ENCODE measurements at places on chromosomes 4 and X.

GRCh38 chrX:80237072-80237471 is 183.2 kb upstream of the TENT5D start:
- DNase-seq: no peak

DNA sequence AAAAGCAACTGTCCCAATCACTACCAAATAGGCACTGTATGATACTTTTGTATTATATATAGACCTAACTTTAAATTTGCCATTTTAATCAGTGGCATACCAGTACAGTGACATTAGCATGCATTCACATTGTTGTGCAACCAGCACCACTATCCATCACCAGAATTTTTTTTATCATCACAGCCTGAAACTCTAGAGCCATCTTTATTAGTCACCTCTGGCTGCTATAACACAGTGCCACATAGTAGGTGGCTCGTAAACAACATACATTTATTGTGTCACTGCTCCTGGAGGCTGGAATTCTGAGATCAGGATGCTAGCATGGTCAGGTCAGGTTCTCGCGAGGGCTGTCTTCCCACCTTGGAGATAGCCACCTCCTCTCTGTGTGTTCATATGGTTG is 188.4 kb upstream of the GALNT7 start:
- DNase-seq: no peak

DNA sequence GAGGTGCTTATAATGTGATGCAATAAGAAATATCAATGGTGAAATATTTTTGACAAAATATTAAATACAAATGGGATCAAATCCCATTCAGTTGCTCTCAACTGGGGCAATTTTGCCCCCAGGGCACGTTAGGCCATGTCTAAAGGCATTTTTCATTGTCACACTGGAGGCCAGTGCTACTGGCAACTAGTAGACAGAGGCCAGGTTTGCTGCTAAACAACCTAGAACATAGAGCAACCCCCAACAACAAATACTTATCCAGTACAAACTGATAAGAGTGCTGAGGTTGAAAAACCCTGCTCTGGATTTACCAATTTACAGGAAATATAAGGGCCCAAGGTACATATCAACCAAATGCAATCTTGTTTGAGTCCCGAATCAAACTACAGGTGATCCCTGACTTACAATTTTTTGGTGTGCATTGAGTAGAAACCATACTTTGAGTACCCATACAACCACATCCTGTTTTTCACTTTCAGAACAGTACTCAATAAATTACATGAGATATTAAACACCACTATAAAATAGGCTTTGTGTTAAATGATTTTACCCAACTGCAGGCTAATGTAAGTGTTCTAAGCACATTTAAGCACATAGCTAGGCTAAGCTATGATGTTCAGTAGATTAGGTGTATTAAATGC is 237.5 kb downstream of the HNRNPD start:
- no peak for DNase-seq

DNA sequence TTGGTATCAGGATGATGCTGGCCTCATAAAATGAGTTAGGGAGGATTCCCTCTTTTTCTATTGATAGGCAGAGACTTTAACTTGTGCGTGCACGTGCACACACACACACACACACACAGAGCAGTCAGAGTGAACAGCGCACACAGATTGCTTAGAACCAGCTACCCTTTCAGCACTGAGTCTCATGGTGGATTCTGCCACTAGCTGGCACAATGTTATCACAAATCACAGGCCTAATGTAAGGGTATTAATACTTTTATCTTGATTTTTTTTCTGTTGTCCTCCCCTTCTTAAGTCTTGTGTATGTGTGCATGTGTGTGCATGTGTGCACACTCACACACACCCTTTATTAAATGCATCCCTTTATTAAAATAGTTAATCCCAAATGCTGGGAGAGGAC is 53.2 kb downstream of the HADH start:
- DNase-seq: no peak

DNA sequence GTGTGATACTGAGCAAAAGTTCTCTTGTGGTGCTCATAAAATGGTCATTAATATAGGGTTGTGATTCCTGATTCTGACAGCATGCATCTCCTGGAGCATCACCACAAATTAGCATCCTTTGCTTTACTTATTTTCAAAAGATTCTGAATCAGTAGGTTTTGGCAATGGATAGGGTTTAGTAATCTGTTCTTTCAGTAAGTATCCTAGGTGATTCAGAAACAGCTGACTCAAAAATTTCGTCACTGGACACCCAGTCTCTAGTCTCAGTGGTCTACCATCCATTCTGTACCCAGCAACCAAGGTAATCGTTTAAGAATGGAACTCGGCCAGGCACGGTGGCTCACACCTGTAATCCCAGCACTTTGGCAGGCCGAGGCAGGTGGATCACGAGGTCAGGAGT is 4.1 kb downstream of the CBLL2 start:
- no peak for DNase-seq

- DNase-seq: no peak
Measured at GRCh38 chrX:12463052-12463451, 324.8 kb downstream of the FRMPD4 start.

DNA sequence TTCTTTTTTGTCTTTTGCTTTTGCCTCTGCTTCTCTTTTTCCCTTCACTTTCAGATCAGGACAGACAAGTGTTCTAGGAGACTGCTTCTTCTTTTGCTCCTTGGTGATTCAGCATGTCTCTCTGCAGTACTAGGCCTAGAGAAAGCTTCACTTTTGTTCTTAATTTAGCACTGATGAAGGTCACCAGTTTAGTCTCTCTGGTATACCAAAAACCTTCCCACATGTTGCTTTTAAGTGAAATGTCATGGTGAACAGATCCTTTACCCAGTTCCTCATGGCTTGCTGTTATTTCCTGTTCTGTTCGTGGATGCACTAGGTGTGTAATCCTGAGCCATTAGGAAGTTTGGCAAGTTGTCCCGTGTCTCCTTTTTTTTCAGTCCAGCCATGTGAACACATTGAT is 53.3 kb downstream of the NBDY start:
- no peak for DNase-seq

DNA sequence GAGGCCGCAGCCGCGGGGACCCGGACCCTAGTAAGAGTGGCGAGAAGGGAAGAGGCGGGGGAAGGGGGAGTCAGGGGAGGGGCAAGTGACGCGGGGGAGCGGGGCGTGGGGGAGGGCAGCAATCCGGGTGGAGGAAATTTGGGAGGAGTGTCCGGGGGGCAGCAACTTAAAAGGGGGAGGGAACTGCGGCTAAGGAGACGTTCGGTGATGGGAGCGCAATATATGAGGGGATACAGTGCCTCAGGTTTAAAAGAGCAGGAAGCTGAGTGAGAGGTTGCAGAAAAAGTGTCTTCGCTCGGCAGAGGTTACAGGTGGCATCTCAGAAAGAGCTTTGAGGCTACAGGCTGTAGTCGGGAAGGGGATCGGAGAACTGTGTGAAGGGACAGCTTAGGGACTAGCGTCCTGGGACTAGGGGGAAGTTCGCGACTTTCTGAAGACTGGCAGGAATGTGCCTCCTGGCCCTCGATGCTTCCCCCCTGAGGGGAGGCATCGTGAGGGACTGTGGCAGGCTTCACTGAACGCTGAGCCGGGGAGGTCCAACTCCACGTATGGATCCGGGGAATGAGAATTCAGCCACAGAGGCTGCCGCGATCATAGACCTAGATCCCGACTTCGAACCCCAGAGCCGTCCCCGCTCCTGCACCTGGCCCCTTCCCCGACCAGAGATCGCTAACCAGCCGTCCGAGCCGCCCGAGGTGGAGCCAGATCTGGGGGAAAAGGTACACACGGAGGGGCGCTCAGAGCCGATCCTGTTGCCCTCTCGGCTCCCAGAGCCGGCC is 519 bp downstream of the FOXO4 start:
- no peak for DNase-seq

DNA sequence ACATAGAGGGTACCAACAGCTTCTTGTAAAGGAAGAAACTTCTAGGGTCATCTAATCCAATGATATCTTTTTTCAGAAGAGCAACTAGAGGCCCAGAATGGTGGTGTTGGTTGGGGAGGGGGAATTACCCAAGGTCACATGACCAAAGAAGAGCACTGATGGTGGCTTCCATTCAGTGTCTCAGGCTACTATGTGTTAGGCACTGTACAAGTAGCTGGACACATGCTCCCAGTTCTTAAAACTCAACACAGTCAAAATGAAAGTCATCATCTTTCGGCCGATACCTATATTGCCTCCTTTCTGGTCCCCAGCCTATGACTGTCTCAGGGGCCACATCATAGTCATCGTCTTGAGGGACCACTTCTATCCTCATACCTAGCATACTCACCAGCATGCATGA is 88.1 kb downstream of the ARHGAP6 start:
- DNase-seq: no peak

DNA sequence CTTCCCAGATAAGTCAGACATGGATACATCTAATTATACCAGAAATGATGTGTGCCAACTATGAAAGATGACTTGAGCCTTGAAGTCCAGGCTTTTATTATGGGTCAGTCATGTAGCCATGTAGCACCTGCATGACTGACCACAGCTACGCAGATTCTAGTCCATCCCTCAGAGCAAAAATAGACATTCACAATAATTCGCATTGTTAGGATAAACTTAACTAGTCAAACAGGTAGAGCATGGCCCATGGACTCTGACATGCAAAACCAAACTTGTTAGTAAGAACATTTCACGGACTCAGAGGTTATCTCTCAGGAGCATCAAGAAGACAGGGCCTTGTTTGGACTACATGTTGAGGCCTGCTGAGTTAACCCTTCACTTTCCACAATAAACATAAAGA is 132.6 kb downstream of the PWWP3B start:
- DNase-seq: no peak

GRCh38 chr4:26179316-26179760 is 141.5 kb upstream of the RBPJ start:
- no peak for DNase-seq

DNA sequence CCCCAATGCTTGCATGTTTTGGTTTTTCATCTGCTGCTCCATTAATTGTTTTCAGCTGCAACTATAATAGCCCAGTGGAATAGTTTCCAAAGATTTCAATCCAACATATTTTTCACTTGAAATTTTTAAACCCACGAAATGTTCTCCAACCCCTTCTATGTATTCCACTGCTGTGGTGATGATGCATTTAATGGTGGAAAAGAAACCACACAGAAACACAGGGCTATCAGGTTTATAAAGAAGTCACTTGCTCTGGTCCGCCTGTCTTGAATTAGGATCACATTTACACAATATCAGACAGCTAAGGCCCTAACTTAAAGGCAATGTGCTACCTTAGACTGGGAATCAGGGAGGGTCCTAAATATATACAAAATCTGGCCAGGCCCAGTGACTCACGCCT is 35.0 kb downstream of the OPHN1 start:
- DNase-seq: no peak

DNA sequence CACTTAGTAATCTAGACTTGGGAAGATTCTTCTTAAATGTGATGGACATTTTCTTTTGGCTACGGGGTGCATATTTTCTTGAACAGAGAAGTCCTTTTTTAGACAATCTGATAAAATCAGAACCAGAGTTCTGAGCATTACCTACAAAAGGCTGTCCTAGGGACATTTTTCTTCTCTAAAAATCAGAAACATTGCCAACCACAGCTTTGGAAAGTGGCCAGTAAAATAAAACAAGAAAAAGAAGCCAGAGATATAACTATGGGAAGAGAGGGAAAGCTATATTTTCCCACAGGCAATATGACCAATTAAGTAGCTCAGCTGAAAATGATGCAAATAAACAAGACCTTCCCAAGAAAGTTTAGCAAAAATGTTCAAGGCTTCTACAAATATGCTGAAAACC is 55.9 kb downstream of the MXRA5 start:
- DNase-seq: no peak

DNA sequence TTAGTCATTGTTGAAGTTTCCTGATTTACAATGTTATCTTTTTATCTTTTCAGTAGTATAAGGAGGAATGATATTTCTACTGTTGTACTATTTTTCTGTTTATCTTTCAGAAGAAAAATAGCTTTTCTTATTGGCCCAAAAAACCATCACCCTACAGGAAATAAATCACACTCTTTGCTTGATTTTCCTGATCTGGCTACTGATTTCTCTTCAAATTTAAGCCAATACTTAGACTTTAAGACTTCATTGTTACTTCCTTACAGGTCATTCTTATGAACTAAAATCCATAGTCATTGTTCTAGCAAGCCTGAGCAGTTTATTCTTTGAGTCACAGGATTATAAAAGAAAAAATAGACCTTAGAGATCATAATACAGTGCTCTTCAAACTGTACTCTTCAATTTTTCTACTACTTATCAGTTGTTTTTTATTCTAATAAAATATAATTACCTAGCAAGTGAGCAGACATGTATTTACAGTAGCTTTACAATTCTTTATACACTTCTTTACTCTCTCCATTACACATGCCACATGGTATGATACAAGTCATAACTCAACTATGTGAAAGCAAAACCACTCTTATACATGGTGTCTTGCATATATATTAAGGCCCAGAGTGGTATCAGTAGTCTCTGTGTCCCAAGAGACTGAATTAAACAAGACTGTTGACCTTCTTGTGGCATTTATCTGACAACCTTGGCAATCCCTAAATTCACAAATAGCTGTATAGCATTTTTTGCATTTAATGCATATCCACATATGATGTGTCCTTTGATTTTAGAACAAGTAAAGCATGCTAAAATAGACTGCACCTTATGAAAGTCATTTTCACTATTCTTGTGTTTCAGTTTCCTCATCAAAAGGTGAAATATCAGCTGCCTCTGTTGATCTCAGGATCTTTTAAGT is 47.9 kb downstream of the TET2 start:
- DNase-seq: no peak

DNA sequence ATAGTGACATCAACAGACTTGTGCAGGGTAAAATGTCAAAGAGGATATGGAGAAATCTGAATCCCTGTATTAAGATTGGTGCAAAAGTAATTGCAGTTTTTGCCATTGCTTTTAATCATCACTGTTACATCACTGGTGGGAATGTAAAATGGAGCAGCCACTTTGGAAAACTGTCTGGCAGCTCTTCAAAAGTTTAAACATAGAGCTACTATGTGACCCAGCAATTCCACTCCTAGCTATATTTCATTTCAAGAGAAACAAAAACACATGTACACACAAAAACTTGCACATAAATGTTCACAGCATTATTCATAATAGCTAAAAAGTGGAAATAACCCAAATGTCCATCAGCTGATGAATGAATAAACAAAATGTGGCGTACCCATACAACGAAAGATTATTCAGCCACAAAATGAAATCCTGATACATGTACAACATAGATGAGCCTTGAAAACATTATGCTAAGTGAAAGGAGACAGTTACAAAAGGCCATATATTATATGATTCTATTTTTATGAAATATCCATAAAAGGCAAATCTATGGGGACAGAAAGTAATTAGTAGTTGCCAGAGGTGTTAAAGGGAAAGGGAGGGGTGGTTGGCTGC is 106.4 kb downstream of the AMELX start:
- no peak for DNase-seq

DNA sequence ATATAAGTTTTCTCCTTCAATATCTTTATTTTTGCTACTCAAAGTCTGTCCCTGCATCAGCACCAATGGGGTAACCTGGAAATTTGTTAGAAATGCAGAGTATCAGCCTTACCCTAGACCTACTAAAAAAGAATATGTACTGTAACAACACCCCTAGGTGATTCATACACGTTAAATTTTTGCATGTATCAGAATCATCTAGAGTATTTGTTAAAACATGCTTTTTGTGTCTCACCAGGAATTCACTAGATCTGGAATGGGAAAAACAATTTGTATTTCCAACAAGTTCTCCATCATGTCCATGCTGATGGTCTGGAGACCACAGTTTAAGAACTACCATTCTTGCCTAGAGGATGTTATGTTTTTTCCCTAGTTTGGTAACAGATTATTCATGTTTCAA is 196.0 kb upstream of the EDNRA start:
- DNase-seq: no peak
